Omental fat pad (tissue), 4 donors: ENCODE measurements at places on chromosomes 11 and 22. TPM values are rescaled to one million over a fixed set of nuclear protein-coding genes. Genes with fewer than 3 reads are reported as not detected.
A peak's percentile ranks its signal among the peaks of the same experiment; 100 is the strongest.

DNA sequence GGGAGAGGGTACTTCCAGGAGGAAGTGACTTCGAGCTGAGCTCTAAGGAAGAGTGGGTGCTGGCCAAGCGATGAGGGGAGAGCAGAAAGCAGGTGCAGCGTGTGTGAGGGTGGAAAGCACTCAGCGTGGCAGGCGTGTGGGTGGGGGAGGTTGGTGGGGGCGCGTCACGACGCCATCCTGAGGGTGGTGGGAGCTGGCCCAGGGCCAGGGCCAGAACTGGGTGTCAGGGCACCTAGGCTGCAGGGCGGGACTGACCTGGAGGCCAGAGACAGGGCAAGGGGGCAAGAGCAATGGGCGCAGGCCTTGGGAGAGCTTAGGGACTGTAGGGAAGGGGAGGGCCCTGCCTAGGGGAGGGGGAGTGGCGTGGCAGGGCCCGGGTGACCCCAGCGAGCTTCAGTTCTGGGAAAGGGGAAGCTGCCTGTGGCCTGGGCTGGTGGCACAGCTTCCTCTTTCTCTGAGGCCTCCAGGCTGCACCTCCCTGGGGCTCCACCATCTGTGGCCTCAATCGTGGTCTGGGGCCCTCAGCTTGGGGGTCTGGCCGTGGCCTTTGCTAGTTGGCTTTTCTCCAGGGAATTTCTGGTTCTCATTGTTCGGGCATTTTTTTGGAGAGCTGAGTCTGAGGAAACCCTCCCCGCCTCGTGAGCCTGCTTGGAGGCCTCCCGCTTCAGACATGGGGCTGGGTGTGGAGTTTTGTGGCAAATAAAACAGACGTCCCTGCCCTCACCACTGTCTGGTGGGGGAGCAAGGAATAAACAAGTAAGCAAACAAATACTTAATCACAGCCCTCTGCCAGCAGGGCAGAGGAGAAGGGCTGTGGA, 8.9 kb downstream of the RELT start:
- DNase-seq = no peak

Gene APOA4
- total RNA-seq = not detected

GRCh38 chr11:2964782-2965181, 27.3 kb downstream of the NAP1L4 start:
- DNase-seq = no peak

Gene TYMP
- 212 TPM for total RNA-seq

Gene GLB1L3
- total RNA-seq = not detected

DNA sequence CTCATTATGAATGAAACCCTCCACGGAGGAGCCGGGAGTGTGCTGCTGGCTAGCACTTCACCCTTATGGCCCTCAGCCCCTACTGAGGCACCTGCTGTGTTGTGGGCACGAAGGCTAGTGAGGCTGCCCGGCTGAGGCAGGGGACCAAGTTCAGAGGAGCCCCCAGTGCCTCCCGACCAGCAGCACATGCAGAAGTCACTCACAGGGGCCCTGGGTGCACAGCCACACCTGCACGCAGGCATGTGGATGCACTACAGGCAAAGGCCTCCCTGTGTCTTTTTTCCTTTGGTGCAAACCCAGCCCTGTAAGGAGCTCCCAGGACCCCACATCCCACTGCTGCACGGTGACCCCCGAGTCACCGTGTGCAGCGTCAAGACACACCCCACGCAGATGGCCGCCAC, 261.5 kb downstream of the BRD1 start:
- peak; percentile 5 for DNase-seq

Gene PAMR1
- total RNA-seq = 28.4 TPM

- DNase-seq = no peak
These were observed 30.4 kb downstream of the OR6Q1 start for GRCh38 chr11:58060939-58061672.

DNA sequence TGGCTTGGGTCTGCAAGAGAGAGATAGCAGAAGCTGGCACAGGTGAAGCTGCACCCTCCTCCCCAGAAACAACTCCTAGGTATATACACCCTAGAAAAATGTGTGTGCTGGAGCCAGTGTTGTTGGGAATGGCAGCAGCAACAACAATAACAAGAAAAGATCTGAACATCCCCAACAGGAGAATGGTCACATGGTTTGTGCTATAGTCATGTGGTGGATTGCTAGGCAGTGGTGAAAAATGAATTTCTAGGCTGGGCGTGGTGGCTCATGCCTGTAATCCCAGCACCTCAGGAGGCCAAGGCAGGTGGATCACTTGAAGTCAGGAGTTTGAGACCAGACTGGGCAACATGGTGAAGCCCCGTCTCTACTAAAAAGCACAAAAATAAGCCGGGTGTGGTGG, 31.0 kb upstream of the FGF19 start:
- DNase-seq = no peak

- DNase-seq = no peak
These were observed 20.5 kb downstream of the ZNF280B start for GRCh38 chr22:22487869-22488597.

GRCh38 chr11:61715867-61716266, 35.7 kb downstream of the DAGLA start:
- DNase-seq = no peak

GRCh38 chr11:73116636-73117035, 25.5 kb downstream of the FCHSD2 start:
- no peak for DNase-seq
